ENCODE measurements at places on chromosomes 4 and X. TPM values are rescaled to one million over a fixed set of nuclear protein-coding genes. Genes with fewer than 3 reads are reported as not detected.

PABPC1L2A gene
- not detected for total RNA-seq

GUCY1B1 gene
- total RNA-seq = 1.1 TPM

IBSP gene
- total RNA-seq = not detected

C4orf36 gene
- total RNA-seq = 0.20 TPM

SPANXN4 gene
- 34.8 TPM for total RNA-seq

CTAG1A gene
- not detected for total RNA-seq

KCTD8 gene
- not detected for total RNA-seq

DOCK11 gene
- 25.0 TPM for total RNA-seq

SFRP2 gene
- not detected for total RNA-seq

Measured in NCI-H460 (cell line).